Esophagus mucosa (tissue), 1 donor: ENCODE measurements at places on chromosomes 3 and 15. TPM values are rescaled to one million over a fixed set of nuclear protein-coding genes. Genes with fewer than 3 reads are reported as not detected.

DNA sequence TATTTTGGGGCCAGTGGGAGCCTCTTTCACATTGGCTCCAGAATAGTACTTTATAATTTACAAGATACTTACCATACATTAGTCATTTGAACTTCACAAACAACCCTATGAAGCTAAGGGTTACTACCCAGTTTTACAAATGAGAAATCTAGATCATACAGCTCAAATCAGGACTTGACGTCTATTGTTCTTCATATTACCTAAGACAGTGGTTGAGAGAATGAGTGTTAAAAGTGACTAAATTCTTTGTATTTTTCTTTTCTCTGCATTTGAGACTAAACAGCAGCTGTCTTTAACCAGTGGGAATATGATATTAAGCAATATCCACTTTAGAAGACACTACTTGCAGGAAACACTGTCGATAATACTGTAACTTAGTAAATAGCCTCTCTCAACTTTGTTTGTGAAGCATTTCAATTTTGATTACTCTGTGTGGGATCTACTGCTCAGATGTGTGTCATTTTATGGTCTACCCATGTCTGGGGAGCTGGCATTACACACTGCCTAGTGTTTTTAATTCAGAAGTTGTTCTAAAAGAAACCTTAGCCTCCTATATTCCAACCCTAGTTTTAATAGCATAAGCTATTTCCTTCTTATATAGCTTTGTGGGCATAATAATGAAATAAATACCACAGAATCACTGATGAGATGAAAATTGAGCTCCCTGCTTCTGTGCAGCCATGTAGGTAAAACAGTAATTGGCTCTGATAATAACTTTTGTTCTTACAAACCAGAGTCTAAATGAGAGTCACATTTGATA is 45.9 kb downstream of the IQCH start:
- no peak for ATAC-seq

DNA sequence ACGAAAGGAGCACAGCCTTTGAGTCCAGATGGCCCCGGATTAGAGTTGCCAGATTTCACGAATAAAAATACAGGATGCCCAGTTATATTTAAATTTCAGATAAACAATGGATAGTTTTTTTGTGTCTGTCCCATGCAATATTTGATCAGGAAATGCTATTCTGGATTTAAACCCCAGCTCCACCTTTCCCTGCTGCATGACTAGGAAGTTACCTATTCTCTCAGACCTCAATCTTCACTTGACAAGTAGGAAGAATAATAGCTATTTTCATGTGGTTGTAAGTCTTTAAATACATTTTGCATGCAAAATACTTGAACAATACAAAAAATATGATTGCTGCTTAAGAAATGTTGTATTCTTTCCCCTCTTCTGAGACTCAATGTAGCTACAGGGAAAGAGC is 125.3 kb upstream of the P2RY1 start:
- ATAC-seq: peak; percentile 52

Gene CMTM8
- 1.00 TPM for total RNA-seq

Gene IL17RB
- total RNA-seq: 0.20 TPM

Gene GOLGA8M
- total RNA-seq: 0.36 TPM

- no peak for ATAC-seq
Measured at GRCh38 chr3:136858381-136858780, 3.6 kb upstream of the NCK1 start.

GRCh38 chr3:100584101-100584660 is 25.2 kb upstream of the ADGRG7 start:
- ATAC-seq: no peak

Gene CISH
- 4.8 TPM for total RNA-seq

GRCh38 chr15:100727291-100727851 is 125.0 kb downstream of the ASB7 start:
- ATAC-seq: peak; percentile 61

DNA sequence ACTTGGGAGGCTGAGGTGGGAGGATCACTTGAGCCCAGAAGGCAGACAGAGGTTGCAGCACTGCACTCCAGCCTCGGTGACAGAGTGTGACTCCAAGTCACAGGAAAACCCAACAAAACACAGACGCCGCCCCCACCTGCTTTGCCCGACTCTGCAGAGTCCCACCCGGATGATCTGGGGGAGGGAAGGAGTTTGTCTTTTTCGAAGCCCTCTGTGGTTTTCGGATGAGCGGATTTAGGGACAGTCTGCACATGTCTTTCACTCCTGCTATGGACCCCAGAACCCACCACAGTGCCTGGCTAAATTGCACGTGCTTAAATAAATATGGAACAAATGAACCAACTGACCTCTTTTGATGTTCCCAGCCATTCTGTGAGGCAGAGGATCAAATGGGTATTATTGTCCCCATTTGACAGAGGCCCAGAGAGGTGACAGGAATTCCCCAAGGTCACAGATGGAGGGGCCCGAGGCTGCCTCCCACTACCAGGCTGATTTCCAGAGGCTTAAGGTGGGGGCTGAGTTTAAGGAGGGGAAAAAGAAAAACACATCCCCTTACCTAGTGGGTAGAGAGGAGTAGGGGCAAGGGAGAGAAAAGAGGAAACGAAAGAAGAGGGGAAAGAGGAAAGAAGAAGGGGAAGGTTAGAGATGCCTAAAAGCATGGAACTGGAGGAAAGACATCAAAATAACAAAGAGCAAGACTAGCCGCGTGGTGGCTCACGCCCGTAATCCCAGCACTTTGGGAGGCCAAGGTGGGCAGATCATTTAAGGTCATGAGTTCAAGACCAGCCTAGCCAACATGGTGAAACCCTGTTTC is 59.4 kb upstream of the TFRC start:
- no peak for ATAC-seq

GRCh38 chr3:139737682-139738361 is 60.0 kb upstream of the NMNAT3 start:
- ATAC-seq: no peak

GRCh38 chr3:60080648-60081047 is 1030.8 kb upstream of the CFAP20DC start:
- no peak for ATAC-seq

Gene STRIT1
- total RNA-seq: not detected
